ENCODE measurements at places on chromosomes 2 and 18.

DNA sequence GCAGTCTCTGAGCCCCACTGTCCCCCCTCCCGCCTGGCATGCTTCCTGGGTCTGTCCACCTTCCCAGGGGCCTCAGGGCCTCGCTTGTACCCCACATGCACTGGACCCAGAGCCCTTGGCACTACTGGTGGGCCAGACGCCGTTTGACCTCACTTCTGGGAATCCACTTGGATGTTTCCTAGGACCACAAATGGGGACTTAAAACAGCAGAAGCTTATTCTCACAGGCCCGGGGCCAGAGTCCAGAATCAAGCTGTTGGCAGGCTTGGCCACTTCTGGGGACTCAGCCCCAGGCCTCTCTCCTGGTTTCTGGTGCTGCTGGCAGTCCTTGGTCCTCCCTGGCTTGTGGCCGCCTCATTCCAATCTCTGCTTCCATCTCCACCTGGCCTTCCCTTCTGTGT is 19.6 kb downstream of the ANO7 start:
- no peak for DNase-seq

DNA sequence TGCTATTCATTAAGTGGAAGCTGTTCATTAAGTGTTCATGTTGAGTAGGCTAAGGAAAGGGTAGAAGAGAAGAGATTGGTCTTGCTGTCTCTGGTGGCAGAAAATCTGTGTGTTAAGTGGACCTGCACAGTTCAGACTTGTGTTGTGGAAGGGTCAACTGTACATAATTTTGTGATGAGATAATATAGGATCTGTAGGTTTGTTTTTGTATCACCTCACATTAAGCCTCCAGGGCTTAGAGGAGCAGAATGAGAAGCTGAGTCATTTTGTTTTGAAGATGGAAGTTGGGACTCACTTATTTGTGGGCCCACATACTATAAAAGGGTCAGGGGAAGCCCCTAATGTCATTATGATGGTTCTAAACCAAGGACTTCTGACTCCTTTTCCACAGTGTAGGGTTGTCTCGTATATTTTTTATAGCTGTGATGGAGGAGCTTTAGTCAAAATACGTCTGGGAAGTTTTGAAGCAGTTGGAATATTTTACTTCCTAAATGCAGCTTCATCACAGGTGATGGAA is 18.2 kb downstream of the PMS1 start:
- DNase-seq: no peak

- DNase-seq: no peak
Measured at GRCh38 chr18:2606335-2606734, 35.0 kb downstream of the NDC80 start.

DNA sequence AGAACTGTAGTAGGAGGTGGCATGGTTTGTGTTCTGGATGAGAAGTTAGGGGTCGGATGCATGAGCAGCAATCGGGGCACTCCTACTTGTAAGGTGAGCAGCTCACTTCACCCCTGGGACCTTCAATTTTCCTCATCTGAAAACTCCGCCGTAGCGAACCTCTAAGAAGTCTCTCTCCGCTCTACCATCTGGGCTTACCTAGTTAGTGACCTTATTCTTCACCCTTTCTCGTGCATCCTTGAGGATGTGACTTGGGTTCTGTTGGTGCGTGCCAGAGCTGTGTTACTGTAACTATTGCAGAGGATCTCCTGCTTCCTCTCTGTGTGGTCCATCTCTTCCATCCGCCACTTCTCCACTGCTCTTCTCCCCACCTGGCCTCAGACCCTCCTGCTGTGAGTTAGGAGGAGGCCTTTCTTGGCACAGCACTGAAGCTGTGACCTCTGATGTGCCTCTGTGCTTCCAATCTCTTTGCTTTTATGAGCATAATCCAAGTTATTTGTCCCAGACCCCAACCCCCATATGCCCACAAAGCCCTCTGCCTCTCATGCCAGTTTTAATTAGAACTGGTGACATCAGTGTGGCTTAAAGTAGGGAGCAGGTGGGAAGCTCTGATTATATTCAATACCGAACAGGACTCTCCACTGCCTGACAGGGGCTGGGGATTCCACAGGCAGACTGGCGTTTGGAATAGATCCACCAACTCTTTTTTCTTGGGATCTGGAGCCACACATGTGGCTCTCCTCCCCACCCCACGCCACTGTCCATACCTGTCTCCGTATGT is 178.4 kb downstream of the BCL2 start:
- DNase-seq: no peak

Data from iPS DF 19.7 (cell line).